ENCODE measurements at places on chromosomes 1 and 21.

GRCh38 chr1:181898773-181899172 lies 162.7 kb downstream of the ZNF648 start:
- DNase-seq = no peak

DNA sequence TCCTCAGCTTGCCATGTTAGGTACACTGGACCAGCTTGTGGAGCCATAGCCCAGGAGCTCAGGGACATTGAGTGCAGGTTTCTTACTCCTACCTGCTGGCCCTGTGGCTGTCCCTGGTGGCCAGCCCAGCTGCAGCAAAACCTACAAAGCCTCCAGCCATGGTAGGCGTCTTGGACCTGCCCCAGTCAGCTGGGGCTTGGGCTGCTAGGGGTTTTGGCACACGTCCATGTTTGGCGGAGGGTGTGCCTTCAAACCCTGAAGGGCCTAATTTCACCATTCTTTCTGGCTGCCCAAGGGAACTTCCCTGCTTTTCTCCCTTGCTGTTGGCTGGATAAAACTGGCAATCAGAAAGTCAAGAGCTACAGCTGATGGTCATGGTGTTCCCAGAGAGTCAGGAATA lies 25.4 kb downstream of the HMGCS2 start:
- no peak for DNase-seq

GRCh38 chr1:103516693-103517092 lies 8.8 kb upstream of the RNPC3 start:
- no peak for DNase-seq

DNA sequence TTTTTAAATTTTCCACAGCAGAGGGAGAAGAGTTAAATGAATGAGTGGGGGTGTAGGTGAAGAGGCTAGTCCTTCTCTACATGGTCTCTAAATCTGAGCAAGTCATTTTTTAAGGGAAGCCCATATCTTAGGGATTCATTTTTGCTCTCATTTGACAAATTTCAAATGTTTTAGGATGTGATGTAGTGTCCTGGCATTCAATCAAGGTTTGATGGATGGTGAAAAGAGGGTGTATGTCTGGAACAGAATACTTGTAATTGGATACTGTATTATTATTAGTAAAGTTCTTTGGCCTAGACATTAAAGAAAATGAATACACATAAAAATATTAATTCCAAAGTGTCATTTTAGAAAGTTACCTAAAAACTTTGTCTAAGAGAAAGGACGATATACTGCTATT lies 167.8 kb upstream of the PTBP2 start:
- DNase-seq = no peak

GRCh38 chr1:8164670-8165069 lies 138.6 kb upstream of the ERRFI1 start:
- no peak for DNase-seq

- DNase-seq = no peak
Measured at GRCh38 chr1:9459816-9460407, 79.4 kb upstream of the SLC25A33 start.

GRCh38 chr21:32782698-32783097 lies 11.1 kb upstream of the PAXBP1 start:
- DNase-seq = no peak

- no peak for DNase-seq
Measured at GRCh38 chr1:59180735-59181134, 116.2 kb upstream of the FGGY start.

GRCh38 chr21:46183910-46184624 lies at the start of gene SPATC1L:
Gene SPATC1L, minus strand, starts transcription at chr21:46184459. Its CDS starts 1,643 bp downstream, at chr21:46182816.
- peak; percentile 69 for DNase-seq

DNA sequence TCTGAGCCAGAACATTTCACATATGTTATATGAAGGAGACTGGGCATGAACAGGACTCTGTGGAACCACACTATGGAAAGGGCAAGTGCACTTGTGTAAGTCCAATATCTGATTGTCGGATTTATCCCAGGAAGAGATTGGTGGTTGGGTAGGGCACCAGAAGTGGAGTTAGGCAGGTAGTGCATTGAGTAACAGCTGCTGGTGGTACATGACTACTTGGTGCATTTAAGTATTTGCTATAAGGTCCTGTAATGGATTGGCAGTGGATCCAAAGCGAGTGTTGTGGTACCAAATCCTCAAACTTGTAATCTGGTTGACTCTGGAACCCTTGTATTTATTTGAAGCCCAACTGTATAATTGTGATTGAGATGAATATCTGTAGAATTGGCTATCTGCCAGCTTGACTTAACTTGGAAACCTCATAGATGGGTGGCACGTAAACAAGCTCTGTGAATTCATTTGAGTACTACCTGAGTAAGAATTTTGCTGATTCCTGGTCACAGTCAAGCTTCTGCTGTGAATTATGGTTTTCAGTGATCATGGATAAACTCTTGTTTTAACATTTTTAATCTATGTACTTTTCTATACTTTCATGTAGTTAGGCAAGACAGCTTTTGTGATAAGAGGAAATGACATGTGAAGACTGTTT lies 21.1 kb downstream of the UBAP2L start:
- DNase-seq = no peak

- no peak for DNase-seq
Measured at GRCh38 chr1:165899461-165899941, 72.1 kb downstream of the UCK2 start.

DNA sequence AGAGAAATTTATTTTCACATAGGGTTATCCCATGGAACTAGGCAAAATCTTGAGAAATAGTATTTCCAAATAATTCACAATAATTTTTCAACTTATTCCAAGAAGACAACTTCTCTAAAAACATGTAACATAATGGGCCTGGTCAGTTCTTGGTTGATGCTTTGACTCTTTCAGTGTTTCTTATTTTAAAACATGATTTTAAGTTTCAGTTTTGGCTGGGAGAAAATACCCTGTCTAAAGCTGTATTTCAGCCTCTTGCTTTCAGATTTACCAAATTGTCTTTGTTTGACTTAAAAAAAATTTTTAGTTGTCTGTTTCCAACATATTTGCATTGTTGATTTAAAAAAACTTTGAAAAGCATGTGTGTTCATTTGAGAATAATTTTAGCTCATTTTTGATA lies 5.1 kb downstream of the OR2T4 start:
- no peak for DNase-seq

- DNase-seq = no peak
Measured at GRCh38 chr1:172948457-172948856, 102.3 kb downstream of the TNFSF18 start.
